ENCODE measurements at places on chromosomes 3 and 15.

GRCh38 chr15:67907184-67907723 is 67.4 kb upstream of the RNU6-1 start:
- DNase-seq, result no peak

DNA sequence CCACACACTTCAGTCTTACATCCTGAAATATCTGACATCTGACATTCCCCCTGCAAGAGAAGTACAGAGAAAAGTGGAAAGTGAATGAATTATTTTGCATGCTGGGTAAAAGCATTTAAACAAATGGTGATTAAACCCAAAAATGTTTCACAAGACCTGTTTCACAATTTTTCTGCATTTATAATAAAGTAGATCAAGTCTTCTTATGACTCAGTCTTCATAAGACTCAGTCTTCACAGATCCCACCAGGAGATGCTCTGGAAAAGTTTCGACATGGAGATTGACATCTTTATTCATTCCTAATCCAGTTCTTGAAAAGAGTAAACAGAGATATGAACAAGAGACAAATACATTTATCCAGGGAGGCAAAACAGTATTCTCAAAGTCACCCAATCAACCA is 13.2 kb upstream of the EDC3 start:
- DNase-seq, result no peak

- DNase-seq, result no peak
These were observed 216.1 kb upstream of the CDIN1 start for GRCh38 chr15:36363335-36363734.

DNA sequence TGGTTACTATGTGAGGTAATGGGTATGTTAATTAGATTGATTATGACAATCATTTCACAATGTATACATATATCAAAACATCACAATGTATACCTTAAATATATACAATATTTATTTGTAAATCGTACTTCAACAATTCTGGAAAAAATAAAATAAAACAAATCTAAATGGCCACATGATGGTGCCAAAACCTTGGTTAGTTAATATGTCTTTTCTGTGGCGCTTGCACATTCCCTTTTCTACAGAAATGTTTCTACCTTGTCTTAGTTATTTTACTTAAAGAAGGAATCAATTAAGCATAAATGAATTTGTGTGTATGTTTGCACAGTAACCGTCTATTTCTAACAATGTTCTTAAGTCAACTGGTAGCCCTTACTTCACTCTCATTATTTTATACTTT is 53.4 kb downstream of the OXSM start:
- DNase-seq, result no peak

GRCh38 chr3:33833408-33834095 is 35.1 kb downstream of the PDCD6IP start:
- DNase-seq, result no peak

DNA sequence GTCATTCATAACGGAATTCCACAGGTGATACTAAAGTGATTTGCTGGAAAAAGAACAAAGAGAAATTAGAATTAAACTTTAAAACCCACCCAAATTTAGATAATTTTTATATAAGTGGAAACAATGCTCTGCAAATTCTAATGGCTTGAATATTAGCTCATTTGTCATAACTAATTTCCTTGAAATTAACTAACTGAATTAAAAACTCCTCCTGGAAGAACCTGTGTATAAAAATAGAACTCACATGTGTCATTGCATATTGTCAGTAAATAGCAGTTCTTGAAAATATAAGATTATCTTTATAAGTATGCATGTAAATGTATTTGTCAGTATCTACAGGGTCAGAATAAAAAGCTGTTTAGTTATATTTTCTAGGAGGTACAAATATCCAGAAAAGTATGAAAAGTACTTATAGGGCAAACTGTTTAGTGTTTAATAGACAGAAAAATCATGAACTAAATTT is 16.3 kb downstream of the ZIC1 start:
- no peak for DNase-seq

- DNase-seq, result no peak
These were observed 115.2 kb downstream of the IL1RAP start for GRCh38 chr3:190629088-190629487.

DNA sequence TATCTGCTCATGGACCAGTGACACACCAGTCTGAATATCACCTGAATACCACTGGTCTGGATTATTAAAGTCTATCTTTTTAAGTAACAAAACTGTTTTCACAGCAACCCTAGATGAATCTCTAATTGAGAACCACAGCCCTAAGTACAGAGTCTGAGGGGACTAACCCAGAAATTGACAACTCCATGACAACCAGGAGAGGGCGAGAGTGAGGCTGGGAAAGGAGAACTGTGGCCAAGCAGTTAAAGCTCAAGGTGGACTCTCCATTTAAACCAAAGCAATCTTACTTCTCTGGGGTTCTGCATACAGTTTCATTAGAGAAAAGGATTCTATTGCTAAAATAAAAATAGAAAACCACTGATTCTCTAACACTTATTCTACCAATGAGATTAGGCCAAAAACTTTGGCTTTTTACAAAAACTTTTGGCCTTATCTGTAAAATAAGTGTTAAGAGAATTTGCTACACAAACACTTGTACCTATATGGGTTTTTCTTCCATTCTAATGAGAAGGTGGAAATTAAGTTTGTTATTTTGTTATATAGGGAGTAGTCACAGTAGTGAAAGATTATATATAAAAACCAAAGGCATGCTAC is 11.4 kb downstream of the NEK10 start:
- no peak for DNase-seq

DNA sequence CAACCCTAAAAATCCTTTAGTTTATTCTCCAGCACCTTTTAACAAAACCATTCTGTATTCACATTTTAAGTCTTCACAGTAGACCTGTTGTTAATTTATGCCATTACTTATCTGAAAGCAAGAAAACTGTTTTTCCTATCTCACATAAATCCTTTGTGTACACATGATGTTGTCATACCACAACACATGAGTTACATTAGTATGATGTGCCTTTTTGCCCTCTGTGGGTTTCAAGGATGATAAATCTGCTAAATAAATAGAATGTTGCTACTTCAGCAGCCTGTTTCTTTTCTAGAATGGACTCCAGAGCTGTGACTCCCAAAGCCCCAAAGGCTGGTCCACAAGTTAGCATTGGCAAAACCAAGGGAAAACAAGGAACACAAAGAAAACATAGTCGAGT is 151.6 kb downstream of the SERPINI1 start:
- DNase-seq, result no peak

DNA sequence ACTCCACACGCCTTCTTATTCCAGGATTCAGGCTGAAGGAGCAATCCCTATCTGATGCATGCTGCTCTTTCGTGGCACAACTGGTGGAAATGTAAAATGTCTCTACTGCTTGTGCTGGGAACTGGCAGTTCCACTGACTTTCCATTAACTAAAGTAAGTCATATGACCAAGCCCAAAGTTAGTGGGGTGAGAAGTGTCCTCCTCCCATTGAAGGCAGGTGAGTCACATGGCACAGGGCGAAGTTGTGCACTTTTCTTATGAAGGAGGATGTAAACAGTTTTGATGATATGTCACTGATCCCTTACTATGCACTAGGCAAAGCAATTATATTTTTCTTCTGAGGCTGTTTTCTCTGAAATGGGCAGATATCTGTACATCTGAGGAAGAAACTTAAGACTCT is 51.6 kb downstream of the SLC7A14 start:
- DNase-seq, result no peak

GRCh38 chr3:129121016-129121791 is 400 bp downstream of the RAB43 start:
- no peak for DNase-seq

GRCh38 chr15:69479971-69480370 is 27.4 kb downstream of the RPLP1 start:
- no peak for DNase-seq

DNA sequence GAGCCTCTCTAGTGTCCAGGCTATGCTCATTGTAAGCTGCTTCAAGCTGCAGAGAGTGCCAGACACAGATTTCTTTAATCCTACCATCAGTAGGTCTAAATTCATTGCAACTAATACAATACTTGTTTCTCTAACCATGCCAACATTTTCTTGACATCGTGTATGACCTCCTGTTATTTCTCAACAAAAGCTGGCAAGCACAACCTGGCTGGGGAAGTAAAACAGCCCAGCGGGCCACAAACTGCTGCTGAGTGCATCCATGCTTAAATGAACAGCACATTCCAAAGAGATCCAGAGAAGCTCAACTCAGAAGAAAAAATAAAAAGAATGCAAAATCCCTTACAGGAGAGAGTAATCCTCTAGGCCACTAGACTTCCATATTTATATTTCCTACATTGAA is 36.5 kb downstream of the GMNC start:
- no peak for DNase-seq
